T-helper 1 cell treated with Interleukin-12 subunit alpha and Interleukin-12 subunit beta and Interleukin-4 antibody, amounts not matched to agents 30 ng/mL and 1 ng/mL, for 36 hours (primary cell): ENCODE measurements at places on chromosomes 1 and 21. TPM values are rescaled to one million over a fixed set of nuclear protein-coding genes. Genes with fewer than 3 reads are reported as not detected.

The KRTAP13-2 gene
- total RNA-seq: not detected in 2 replicates

The TSSK3 gene
- 0.98 and 1.2 TPM in 2 replicates for total RNA-seq

The FCRL5 gene
- total RNA-seq: not detected in 2 replicates

The AQP10 gene
- not detected in 2 replicates for total RNA-seq

The ZNF695 gene
- total RNA-seq: 0.17 TPM in 1 of 2 replicates, not detected in the other

The ELF3 gene
- total RNA-seq: 0.41 and 0.61 TPM in 2 replicates

The TADA1 gene
- total RNA-seq: 14.6 and 15.8 TPM in 2 replicates

The CLCA1 gene
- total RNA-seq: not detected in 2 replicates

The CD160 gene
- total RNA-seq: 0.17 TPM in 1 of 2 replicates, not detected in the other

The OR6N1 gene
- total RNA-seq: not detected in 2 replicates

The SLC27A3 gene
- total RNA-seq: 21.0 and 22.5 TPM in 2 replicates

The TMOD4 gene
- total RNA-seq: 2.7 and 4.5 TPM in 2 replicates

The DMRTA2 gene
- total RNA-seq: not detected in 2 replicates
